Activated T-helper 1 cell treated with anti-CD3 and anti-CD28 coated beads, Interleukin-2, amount 50 U/mL, for 16 hours (primary cell): ENCODE measurements at places on chromosomes 2 and 18.

- no peak for DNase-seq
Observed at GRCh38 chr2:80016171-80016570, 288.4 kb downstream of the LRRTM1 start.

DNA sequence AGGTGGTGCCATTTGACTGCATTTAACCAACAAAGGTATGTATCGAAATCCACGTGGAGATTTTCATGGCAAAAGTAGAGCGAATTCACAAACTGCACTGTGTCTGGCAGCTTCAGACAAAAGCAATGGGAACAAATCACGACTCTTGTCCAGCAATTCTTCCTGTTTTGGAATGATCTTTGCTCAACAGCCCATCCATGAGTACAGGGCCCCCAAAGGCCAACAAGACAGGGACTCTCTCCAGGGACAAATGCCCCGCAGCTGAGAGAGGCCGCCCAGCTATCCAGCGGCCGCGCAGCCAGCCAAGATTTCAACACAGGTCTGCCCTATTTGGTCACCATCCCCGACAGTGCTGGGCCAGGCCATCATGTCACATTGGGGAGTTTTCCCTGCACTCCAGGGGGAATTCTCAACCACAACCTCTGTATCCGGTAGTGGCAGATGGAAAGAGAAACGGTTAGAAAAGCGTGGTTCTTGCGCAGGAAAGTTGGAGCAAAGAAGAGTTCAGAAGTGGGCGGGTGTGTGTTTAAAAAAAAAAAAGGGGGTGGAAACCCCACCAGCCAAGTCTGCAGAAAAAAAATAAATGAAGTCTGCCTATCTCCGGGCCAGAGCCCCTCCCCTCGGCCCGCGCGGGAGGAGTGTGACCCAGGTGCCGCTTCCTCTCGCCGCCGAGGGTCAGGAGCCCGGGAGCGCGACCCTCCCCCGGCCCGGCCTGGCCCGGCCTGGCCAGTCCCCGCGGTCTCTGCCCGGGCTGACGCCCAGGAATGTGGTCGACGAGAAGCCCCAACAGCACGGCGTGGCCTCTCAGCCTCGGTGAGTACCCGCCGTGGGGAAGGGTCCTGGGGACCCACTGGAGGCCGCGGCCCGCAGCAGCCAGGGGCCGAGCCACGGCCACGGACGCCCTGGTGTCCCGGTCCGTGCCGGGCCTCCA lies at the start of gene GYPC:
Gene GYPC (plus strand): TSS at position 659 of the 931 bp plus-strand sequence. CDS start 106 bp downstream, at position 765.
- no peak for DNase-seq

DNA sequence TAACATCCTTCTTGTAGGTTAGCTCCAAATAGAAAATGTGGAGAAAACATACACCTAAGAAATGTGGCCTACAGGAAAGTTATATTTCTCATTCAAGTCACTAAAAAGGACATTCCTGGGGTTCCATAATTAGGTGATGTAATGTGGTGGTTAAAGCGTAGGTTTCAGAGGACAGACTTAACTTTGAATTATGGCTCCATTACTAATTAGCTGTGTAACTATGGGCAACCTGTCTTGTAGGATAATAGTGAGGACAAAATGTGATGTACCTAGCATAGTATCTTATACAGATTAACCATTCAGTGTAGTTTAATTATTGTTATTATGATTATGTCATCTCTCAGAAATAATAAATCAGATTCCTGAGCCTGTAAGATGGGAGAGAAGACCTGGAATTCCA lies 602.5 kb downstream of the TSN start:
- no peak for DNase-seq

DNA sequence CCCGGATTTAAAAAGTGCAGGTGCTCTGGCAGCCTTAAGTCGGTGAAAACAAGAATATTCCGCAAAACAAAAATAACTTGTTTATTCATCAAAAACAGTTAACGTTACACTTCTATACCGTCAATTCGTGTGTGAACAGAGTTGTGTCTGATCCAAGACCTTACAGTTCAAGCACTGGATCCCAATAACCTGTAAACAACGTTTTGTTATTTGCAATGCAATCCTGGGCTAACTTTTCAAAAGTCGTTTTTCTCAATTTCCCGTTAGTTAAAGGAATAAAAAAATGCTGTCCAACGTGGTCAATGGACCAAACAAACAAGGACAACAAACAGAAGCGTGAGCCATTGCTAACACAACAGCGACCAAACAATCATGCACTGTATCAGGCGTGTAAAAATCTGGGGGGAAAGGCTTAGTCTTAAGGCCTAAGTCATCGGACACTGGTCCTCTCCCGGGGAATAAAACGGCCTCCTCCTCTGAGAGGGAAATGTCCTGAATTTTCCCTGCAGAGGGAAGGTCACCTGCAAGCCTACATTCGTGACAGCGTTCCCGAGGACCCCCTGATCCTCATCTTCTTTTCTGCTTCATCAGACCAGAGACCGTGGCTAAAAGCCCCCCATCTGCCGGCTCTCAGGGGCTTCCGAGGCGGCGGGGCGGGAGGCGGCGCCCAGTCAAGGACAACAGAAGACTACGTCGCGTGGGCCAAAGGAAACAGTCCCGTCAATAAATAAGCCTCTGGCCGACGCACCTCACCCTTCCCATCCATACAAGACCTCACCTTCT lies 490 bp downstream of the NDUFS1 start:
- no peak for DNase-seq

- DNase-seq: no peak
Observed at GRCh38 chr2:186027922-186028321, 289.3 kb downstream of the FSIP2 start.
